Activated naive CD4-positive, alpha-beta T cell treated with anti-CD3 and anti-CD28 coated beads, Interleukin-2, amount 10 ng/mL, durations not matched to agents 7 days and 5 days (primary cell): ENCODE measurements at places on chromosomes 5 and 9.

DNA sequence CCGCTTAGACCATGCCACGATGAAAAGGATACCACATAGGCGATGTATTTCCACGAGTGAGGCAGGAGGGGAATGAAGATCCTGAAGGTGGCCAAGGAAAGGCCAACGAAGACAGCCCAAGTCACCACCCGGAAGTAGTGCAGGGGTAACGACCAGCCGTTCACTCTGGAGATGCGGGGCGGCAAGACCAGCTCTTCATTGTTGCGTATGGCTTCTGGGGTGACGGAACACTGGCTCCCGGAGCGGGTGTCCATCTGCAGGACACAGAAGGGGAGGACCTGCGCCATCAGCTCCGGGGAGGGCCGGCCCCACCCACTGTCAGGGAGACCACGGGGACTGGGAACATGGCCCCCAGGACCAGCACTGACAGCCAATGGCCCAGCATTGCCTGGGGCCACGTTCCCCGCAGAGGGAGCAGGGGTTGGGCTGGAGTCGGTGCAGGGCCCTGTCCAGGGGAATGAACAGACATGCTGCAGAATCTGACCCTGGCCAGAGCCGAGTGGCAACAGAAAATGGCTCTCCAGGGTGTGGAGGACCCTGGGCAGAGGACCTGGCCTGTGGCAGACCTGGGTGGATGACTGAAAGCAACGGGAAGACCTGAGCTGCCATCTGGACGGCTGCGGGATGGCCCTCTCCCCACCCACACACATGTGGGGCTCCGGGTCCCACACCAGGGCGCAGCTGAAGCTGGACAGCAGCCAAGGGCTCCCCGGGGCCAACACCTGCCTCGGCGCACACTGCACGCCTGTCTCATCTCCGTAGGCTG lies 17.7 kb downstream of the ZDHHC11B start:
- H3K27me3 ChIP-seq = no peaks in the 10 kb centered on the region
- no peaks in the 10 kb centered on the region for H3K36me3 ChIP-seq
- H3K4me3 ChIP-seq = no peak overlapping the region
- no peaks in the 10 kb centered on the region for H3K4me1 ChIP-seq

DNA sequence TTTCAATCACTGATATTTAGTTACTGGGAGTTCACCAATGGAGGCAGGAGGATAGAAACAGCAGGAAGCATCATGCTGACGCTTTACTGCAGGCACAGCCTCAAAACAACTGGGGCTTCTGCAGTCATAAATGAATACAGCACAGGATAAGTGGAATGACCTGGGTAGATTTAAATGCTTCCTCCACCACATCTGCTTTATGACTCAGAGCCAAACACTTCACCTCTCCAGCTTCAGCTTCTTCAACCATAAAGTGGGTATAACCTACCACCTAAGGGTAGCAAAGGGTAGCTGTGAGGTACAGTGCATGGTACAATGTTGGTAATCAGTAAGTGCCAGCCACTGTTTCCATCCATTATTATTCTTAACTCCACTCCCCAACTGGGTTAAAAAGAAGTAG lies 28.4 kb downstream of the RASEF start:
- no peak overlapping the region for H3K4me3 ChIP-seq
- peaks cover 3% of the 10 kb centered on the region for H3K27me3 ChIP-seq
- H3K36me3 ChIP-seq = no peaks in the 10 kb centered on the region
- no peak for DNase-seq

GRCh38 chr9:136848393-136849037 lies 694 bp upstream of the PHPT1 start:
- DNase-seq = peak; percentile 66
- peaks cover 8% of the 10 kb centered on the region for H3K36me3 ChIP-seq
- peak overlapping the region; percentile 88 for H3K27ac ChIP-seq
- H3K27me3 ChIP-seq = peaks cover 56% of the 10 kb centered on the region

- H3K36me3 ChIP-seq = no peaks in the 10 kb centered on the region
- H3K27me3 ChIP-seq = peaks cover 33% of the 10 kb centered on the region
- DNase-seq = peak; percentile 33
- peaks cover 3% of the 10 kb centered on the region for H3K4me1 ChIP-seq
Observed at GRCh38 chr5:59768152-59769040, 125.1 kb downstream of the PDE4D start.

GRCh38 chr9:128383007-128383753 lies 12.0 kb downstream of the URM1 start:
- H3K27ac ChIP-seq = no peak overlapping the region
- peaks cover 19% of the 10 kb centered on the region for H3K36me3 ChIP-seq
- no peaks in the 10 kb centered on the region for H3K4me1 ChIP-seq
- H3K27me3 ChIP-seq = no peaks in the 10 kb centered on the region
- H3K4me3 ChIP-seq = no peak overlapping the region

- DNase-seq = no peak
- peaks cover 30% of the 10 kb centered on the region for H3K4me1 ChIP-seq
- H3K36me3 ChIP-seq = peaks cover 28% of the 10 kb centered on the region
- peak overlapping the region; percentile 96 for H3K4me3 ChIP-seq
Observed at GRCh38 chr5:177591690-177592009, 353 bp upstream of the TMED9 start.

DNA sequence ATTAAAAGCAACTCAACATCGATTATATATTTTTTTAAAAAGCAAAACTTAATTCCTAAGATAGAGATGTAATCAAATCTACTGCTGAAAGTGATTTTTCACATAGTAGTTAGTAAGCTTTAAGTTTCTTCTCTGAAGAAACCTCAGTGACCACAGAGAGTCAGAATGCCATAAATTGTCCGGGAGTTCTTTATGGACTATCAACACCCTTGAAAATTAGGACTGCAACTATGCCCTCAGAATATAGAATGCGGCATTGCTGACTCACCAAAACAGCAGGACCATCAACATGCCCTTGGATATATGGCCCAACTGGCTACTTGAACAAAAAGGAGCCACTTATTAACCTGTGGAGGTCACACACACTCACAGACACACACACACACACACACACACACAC lies 228.9 kb upstream of the SNX2 start:
- no peaks in the 10 kb centered on the region for H3K27me3 ChIP-seq
- H3K27ac ChIP-seq = no peak overlapping the region
- H3K4me1 ChIP-seq = no peaks in the 10 kb centered on the region
- H3K36me3 ChIP-seq = no peaks in the 10 kb centered on the region

DNA sequence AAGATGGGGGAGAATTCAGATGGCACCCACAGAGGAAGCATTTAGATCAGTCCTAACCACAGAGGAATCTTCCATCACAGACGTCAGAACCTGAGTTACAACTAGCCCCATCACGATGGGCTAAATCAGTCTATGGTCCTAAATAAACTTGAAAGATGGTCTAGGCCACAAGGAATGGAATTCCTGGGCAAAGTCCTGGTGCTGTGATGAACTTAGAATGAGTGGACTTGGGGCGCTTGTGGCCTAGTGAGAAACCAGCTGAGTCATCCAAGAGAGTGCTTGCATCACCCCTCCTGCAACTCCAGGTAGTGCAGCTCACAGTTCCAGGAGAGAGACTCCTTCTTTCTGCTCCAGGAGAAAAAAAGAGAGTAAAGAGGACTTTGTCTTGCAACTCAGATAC lies 722.9 kb upstream of the RGMB start:
- H3K4me3 ChIP-seq = no peak overlapping the region
- no peak for DNase-seq
- no peaks in the 10 kb centered on the region for H3K27me3 ChIP-seq
- H3K27ac ChIP-seq = no peak overlapping the region

DNA sequence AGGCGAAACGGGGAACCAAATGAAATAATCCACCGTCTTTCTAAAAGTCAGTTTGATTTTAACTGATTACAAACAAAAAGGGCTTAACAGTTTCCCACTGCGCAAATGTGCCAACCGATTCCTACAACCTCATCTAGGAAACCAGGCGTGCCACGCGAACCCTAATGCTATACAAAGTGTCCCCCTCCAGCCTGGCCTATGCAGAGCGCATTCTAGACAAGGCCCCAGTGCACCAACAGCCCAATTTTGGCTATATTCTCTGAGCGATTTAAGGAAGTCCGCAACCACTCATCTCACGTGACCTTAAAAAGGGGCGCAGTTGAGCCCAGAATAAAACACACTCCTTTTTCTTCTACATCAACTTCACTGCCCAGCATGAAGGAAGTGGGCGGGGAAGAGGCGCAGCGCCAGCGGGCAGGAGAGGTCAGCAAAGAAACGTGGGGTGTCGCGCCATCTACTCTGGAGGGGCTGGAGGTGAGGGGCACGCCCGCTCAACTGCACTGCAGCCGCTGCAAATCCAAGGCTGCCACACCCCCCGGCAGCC lies 779 bp downstream of the FAM13B start:
- peak overlapping the region; percentile 98 for H3K27ac ChIP-seq
- H3K4me1 ChIP-seq = peaks cover 62% of the 10 kb centered on the region
- peak overlapping the region; percentile 92 for H3K4me3 ChIP-seq
- H3K27me3 ChIP-seq = peaks cover 5% of the 10 kb centered on the region

- H3K36me3 ChIP-seq = no peaks in the 10 kb centered on the region
- H3K27me3 ChIP-seq = no peaks in the 10 kb centered on the region
- no peak for DNase-seq
Observed at GRCh38 chr5:6105320-6105719, 273.0 kb downstream of the MED10 start.

- H3K27me3 ChIP-seq = peaks cover 8% of the 10 kb centered on the region
- no peak overlapping the region for H3K27ac ChIP-seq
- no peaks in the 10 kb centered on the region for H3K36me3 ChIP-seq
Observed at GRCh38 chr9:126390923-126391322, 64.3 kb downstream of the MVB12B start.

DNA sequence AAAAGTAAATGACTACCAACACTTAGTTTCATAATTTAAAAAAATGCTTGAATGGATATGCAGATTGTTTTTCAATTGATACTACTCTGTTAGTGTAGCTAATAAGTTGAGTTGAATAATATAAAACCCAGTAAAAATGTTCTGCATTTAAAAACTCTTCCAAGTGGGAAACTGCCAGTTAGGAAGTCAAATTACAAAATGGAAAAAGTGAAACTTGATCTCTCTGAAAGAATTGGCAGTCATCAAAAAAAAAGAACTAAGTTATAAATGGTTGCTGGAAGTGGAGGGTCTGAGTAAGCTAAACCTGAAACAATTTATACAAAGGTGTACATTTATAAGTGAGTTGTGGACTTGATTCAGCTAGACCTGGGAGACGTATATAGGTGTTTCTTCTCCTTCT lies 52.4 kb downstream of the VCAN start:
- H3K4me1 ChIP-seq = no peaks in the 10 kb centered on the region
- no peak overlapping the region for H3K4me3 ChIP-seq
- H3K27me3 ChIP-seq = peaks cover 3% of the 10 kb centered on the region
- no peaks in the 10 kb centered on the region for H3K36me3 ChIP-seq
- no peak for DNase-seq

- peaks cover 30% of the 10 kb centered on the region for H3K4me1 ChIP-seq
- H3K36me3 ChIP-seq = peaks cover 12% of the 10 kb centered on the region
- H3K27ac ChIP-seq = peak overlapping the region; percentile 99
- H3K27me3 ChIP-seq = peaks cover 3% of the 10 kb centered on the region
- peak; percentile 80 for DNase-seq
- peak overlapping the region; percentile 97 for H3K4me3 ChIP-seq
Observed at GRCh38 chr9:6757132-6757455, 679 bp upstream of the KDM4C start.

DNA sequence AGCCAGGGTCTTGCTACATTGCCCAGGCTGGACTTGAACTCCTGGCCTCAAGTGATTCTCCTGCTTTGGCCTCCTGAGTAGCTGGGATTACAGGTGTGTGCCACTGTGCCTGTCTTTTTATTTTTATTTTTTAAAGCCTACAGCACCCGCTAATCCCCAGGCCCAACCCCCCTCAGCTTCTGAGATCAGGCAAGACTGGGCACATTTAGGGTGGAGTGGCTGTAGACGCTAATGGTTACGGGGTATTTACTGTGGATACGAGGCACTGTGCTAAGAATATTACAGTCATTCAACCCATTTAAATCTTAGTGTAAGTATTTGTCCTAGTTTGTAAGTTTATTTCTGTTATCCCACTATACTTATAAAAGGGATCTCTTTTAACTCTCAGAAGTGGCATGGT lies 175.2 kb downstream of the FANCC start:
- H3K27me3 ChIP-seq = no peaks in the 10 kb centered on the region
- no peaks in the 10 kb centered on the region for H3K36me3 ChIP-seq
- H3K4me3 ChIP-seq = no peak overlapping the region

DNA sequence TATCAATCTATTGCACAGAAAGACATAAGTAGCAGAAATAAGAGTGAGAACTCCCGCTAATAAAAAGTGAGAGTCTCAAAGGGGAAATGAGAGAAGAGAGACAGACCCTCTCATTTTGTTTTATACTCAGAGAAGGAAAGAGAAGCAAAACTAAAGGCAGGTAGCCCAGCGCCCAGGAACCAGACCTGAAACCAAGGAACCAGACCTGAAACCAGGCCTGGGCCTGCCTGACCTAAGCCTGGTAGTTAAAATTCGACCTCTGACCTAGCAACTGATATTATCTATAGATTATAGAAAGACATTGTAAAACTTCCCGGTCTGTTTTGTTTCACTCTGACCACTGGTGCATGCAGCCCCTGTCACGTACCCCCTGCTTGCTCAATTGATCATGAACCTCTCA lies 134.5 kb upstream of the SEMA6A start:
- H3K27me3 ChIP-seq = no peaks in the 10 kb centered on the region
- H3K4me1 ChIP-seq = no peaks in the 10 kb centered on the region
- no peaks in the 10 kb centered on the region for H3K36me3 ChIP-seq
- DNase-seq = no peak

GRCh38 chr5:4882186-4882585 lies 257.9 kb upstream of the ADAMTS16 start:
- no peak overlapping the region for H3K4me3 ChIP-seq
- H3K36me3 ChIP-seq = no peaks in the 10 kb centered on the region
- no peaks in the 10 kb centered on the region for H3K27me3 ChIP-seq
- no peaks in the 10 kb centered on the region for H3K4me1 ChIP-seq
- DNase-seq = no peak
- no peak overlapping the region for H3K27ac ChIP-seq

DNA sequence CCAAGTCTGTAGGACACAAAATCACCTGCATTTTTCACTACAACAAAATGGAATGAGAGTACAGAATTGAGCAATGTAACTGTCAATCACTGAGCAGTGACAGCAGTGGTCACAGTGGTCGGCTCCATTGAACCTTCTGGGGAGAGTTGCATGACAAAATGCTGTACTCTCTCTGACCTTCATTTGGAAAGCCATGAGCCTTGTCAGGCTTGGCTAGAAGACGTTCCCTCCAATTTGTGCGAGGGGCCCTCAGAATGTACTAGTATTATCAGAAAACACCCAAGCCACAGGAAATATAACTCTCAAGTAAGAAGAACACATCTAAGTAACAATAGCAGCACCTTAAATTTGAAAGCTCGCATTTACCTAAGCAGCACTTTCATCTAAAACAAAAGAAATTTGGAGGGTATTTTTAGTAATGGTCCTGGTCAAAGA lies 425.6 kb upstream of the MEF2C start:
- no peak overlapping the region for H3K4me3 ChIP-seq
- no peaks in the 10 kb centered on the region for H3K36me3 ChIP-seq
- no peak overlapping the region for H3K27ac ChIP-seq
- no peak for DNase-seq
- no peaks in the 10 kb centered on the region for H3K27me3 ChIP-seq
- no peaks in the 10 kb centered on the region for H3K4me1 ChIP-seq

GRCh38 chr5:160108124-160108523 lies 11.1 kb downstream of the PWWP2A start:
- peaks cover 29% of the 10 kb centered on the region for H3K36me3 ChIP-seq
- no peak overlapping the region for H3K27ac ChIP-seq
- DNase-seq = no peak
- H3K4me1 ChIP-seq = peaks cover 2% of the 10 kb centered on the region
- H3K4me3 ChIP-seq = no peak overlapping the region
- H3K27me3 ChIP-seq = no peaks in the 10 kb centered on the region

GRCh38 chr5:73142035-73142434 lies 21.7 kb downstream of the TMEM171 start:
- peaks cover 67% of the 10 kb centered on the region for H3K27me3 ChIP-seq
- no peaks in the 10 kb centered on the region for H3K36me3 ChIP-seq
- no peak overlapping the region for H3K27ac ChIP-seq
- no peaks in the 10 kb centered on the region for H3K4me1 ChIP-seq
- no peak for DNase-seq
- H3K4me3 ChIP-seq = no peak overlapping the region
